ENCODE measurements at places on chromosomes 3 and 15.

DNA sequence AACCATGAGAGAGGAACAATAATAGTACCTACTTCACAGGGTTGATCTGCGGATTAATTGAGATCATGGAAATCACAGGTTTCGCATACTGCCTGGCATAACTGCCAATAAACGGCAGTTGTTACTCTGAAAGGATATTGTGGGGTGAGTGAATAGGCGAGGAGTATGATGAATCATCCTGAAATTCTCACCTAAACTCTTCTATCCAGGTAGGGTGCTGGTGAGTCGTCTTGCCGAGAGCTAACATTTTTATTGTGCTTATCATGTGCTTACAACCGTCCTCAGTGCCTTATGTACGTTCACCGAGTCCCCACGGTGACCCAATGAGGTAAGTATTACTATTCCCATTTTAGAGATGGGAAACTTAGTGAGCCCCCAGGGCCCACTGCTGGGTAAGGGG, 52.4 kb upstream of the SRGAP3 start:
- DNase-seq = no peak

DNA sequence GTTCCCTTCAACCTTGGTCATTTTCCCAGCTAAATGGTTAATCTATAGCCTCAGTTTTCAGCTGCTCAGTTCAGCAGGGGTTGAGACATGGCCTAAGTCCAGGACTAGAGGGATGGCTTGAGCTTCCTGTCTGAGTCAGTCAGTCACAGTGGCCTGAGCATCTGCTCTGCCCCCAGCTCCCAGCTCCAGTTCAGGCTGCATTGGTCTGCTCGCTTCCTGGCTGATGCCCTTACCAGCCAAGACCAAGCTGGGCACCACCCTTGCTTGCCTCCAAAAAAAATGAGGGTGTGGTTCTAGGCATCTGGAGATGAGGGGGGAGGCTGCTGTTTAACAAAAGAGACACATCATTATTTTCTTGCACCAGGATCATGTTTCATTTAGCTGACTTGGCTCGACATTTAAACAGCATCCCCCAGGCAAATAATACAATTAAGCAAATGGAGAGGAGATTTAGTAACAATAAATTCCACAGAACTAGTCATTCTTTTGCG, 70.7 kb downstream of the WNT5A start:
- peak; percentile 55 for DNase-seq

DNA sequence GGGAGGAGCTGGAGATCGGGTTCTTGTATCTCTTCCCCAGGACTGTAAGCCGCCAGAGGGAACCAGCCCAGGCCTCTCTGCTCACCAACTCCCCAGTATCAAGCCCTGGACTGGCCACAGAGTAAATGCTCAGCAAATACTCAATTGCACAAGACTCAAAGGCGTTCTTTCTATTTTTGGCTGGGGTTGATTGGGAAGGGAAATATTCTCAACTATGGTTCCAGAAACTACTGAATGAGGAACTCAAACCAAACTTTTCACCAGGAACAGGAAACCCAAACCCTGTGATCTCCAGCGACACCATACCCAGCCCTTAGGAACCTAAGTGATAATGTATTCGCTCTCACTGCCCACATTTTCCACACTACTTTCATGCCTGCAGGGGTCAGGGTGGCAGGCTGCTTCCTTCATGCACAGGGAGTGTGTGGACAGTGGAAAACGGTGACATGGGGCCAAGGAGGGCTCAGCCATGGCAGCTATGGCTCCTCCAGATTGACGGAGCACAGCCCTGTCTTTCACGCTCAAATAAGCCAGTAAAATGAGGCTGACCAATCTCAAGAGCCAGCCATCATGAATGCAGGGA, 124.7 kb upstream of the RAD18 start:
- no peak for DNase-seq

DNA sequence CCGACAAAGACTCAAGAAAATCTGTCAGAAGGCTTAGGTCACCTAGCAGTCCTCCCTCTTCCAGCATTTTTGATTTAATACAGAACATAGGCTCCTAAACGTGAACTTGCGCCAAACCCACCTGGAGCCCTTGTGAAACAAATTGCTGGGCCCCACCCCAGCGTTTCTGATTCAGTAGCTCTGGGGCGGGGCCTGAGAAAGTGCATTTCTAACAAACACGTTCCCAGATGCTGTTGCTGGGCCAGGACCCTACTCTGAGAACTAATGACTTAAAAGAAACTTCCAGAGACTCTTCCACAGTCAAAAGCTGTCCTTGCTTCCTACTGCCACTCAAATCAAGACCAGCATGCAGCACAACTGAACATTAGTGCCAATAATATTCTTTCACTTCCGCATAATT, 198.1 kb downstream of the PDZRN3 start:
- DNase-seq = no peak

GRCh38 chr15:90413411-90414379, 25.7 kb downstream of the IQGAP1 start:
- no peak for DNase-seq

DNA sequence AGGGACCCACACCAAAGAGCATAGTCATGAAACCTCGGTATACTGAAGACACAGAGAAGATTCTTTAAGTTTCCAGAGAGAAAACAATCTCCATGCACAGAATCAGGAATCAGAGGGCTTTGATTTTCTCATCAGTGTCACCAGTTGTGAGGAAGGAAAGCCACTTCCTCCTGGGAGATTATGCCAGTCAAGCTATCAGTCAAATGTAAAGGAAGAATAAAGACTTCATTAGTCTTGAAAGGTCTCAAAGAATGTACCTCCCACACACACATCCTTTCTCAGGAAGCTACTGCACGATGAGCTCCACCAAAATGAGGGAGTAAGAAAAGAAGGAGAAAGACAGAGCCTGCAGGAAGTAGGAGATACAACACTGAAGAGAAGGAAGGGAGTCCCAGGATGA, 486.3 kb downstream of the SHQ1 start:
- no peak for DNase-seq

DNA sequence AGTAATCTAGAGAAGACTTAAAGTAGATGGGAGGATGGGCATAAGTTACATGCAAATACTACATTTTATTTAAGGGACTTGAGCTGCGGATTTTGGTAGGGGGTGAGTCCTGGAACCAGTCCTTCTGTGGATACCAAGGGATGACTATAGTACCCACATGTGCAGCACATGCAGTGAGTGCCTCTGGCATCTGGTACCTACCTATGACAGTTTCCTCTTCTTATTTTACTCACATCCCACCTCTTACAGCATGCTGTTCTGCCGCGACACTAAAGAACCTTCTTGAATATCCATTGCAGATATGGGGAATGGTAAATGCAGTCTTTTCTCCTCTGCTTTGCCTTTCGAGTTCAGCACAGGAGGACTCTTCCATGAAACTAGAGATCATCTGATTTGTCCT, 1.7 kb downstream of the TSEN2 start:
- no peak for DNase-seq

GRCh38 chr3:128859630-128860029, 19.8 kb upstream of the ACAD9 start:
- DNase-seq = no peak

GRCh38 chr3:47288966-47289910, 6.5 kb downstream of the KLHL18 start:
- no peak for DNase-seq

- no peak for DNase-seq
These were observed 47.6 kb downstream of the RAP2B start for GRCh38 chr3:153209596-153209995.

GRCh38 chr15:99058421-99058870, 46.4 kb upstream of the SYNM start:
- no peak for DNase-seq

GRCh38 chr3:72327008-72327407, 521.2 kb downstream of the SHQ1 start:
- DNase-seq = no peak

- no peak for DNase-seq
These were observed 5.9 kb upstream of the MUC4 start for GRCh38 chr3:195817578-195818135.

- DNase-seq = peak; percentile 84
These were observed 34.1 kb downstream of the SPATA12 start for GRCh38 chr3:57094575-57094974.

DNA sequence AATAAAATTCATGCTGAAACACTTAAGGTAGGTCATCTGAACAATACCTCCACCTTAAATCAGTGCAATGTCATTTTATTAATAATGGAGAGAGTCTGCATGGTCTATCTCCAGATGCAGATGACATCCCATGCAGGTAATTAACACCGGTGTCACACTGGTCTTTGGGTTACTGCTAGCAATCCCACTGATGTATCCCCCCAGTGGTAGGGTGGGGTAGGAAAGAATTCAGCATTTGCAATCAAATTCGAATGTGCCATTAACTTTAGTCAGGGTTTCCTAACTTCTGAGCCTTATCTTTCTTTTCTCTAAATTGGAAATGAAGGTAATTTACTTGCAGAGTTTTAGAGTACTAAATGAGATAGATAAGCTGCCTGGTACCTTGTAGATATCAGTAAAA, 44.4 kb downstream of the KIF15 start:
- no peak for DNase-seq

- DNase-seq = no peak
These were observed 51.5 kb upstream of the NANOGP8 start for GRCh38 chr15:35136321-35137189.

DNA sequence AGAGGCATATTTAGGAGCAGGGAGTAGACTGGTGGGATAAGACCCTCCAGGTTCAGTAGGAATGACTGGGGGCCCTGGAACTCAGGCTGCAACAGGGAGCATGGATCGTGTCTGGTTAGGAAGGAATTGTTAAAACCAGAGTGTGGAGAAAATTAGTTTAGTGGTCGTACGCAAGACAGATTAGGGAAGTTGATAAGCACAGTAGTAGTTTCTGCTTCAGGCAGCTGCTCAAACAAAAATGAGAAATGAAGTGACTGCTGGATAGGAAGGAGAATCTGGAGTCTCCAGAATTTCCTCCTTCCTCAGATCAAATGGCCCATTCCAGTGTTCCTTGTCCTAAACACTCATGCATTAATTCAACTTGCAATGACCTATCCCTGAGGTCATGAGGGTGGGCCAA, 11.2 kb downstream of the MYD88 start:
- DNase-seq = no peak

- DNase-seq = no peak
These were observed 10.8 kb upstream of the RASA2 start for GRCh38 chr3:141476033-141476432.

- no peak for DNase-seq
These were observed 91.2 kb upstream of the PHLDB2 start for GRCh38 chr3:111767756-111768445.

- DNase-seq = no peak
These were observed 247.9 kb downstream of the ZMAT3 start for GRCh38 chr3:178823591-178824246.

GRCh38 chr3:31096661-31097395, 202.4 kb upstream of the GADL1 start:
- DNase-seq = no peak

DNA sequence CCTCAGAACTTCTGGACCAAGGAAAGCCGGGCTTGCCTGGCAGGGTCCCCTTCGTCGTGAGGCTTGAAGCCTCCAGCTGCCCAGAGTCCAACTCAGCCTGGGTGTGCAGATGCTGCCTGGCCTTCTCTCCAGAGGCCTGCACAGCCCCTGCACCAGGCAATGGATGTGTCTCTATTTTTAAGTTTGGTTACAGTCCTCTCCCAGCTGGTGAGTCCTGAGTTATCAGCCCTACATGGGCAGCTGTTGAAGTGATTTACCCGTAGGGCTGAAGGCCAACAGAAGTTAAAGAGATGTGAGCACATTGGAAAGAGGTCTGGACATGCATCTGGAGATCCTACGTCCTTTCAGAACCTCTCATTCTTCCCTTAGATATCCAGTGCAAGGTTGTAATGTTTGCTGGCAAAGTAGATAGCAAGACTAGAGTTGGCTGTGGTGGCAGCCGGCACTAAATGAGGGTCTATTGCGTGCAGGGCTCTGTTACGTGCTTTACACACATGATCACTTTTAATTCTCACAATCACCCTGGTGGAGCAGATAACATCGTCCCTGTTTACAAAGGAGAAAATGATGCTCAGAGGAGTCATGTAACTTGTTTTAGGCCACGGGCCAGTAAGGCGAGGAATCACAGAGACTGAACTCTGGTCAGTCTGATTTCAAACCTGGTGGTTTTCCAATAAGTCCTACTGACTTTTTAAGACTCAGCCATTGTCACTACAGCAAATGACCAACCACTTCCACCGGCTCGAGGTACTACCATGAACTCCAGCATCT, 9.9 kb downstream of the FYCO1 start:
- no peak for DNase-seq

DNA sequence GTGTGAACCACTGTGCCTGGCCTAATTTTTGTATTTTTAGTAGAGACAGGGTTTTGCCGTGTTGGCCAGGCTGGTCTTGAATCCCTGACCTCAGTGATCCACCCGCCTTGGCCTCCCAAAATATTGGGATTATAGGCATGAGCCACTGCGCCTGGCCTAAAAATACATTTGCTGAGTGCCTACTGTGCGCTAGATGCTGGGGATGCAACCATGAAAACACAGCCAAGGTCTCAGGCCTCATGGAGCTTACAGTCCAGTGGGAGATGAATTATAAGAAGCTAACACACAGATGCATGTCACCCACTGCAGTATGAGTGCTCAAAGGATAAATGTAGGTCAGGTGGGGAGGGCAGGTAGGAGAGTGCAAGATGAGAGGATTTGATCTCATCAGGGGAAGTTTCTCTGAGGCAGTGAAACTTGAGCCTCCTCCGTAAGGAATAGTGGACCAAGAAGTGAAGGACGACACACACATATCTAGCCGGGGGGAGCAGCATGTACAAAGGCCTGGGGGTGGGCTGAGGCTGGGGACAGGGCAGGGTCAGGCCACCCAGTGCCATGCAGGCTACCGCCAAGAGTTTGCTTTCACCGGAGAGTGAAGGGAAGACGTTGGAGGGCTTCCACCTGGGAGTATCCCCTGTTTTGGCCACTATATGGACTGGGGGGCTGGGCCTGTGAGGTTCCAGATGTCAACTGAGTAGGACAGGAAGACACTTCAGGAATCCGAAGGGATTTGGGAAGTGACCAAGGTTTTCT, 24.3 kb downstream of the IRAK2 start:
- no peak for DNase-seq

- peak; percentile 70 for DNase-seq
These were observed 45.8 kb upstream of the SH3BP5 start for GRCh38 chr3:15377961-15378791.
